ENCODE measurements at places on chromosomes 6 and 20.

GRCh38 chr6:113629256-113629655 lies 227.9 kb upstream of the MARCKS start:
- no peak for DNase-seq

DNA sequence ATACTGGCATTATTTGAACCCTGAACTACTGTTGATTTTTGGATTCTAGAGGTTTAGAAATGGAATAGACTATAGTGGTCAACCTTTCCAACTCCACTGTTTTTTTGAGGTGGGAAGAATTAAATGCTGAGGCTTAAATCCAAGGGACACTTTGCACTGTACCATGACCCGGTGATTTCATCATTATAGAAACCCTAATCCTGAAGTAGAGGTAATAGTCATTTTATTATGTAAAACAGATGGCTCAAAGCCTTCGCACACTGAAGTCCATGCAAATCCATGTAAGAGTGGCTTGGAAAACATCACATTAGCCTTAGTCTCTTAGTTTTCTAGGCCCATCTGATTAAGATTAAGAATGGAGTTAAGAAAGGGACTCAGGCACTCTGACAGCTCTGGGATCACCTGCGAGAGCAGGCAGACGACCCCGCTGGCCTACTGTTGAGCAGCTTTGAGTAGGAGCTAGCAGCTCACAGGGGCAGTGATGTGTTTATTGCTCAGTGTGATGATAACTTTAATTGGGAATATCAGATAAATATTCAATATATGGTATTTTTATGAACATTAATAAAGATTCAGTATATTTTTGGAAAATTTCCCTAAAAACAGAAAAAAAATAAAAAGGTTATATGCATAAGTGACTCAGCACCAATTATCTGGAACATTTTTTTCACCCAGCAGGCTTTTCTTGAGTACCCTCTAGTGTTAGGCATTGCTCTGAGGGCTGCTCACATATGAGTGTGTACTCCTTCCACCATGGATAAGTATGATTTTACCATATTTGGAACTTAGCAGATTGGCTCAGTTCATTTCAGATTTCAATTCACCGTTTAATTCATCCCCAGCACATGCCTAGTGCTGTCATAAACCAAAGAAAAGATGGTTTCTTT lies 13.4 kb downstream of the SLX4IP start:
- DNase-seq = no peak

- no peak for DNase-seq
These were observed 15.1 kb upstream of the EDN1 start for GRCh38 chr6:12275107-12275506.

DNA sequence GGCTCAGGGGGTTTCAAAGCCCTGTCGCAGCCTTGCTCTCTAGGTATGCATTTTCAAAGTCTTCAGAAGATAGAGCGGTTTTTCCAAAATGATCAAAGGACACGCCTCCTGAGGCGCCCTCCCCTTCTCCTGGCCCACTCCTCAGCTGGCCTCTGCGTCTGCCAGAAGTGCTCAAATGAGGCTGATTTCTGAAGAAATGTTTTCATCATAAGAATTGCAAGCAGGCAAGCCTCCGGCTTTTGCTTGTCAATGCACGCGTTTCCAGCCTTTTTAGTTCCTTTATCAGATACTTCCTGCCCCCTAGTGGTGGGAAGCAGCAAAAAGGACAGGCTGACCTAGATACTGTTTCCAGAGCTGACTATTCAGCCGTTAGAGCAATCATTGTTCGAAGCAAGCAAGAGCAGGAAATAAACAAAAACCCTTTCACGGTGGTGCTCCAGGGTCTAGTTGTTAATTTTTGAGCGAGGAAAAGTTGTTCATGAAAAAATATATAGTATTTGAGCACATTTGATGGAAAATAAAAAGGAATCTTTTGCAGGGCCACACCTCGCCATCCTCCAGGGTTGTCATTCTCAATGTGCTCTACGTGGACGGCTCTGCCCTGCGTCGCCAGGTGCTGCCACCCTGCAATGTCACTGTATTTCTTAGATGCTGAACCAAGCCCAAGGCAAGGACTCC lies 93.4 kb upstream of the ASF1A start:
- peak; percentile 60 for DNase-seq

DNA sequence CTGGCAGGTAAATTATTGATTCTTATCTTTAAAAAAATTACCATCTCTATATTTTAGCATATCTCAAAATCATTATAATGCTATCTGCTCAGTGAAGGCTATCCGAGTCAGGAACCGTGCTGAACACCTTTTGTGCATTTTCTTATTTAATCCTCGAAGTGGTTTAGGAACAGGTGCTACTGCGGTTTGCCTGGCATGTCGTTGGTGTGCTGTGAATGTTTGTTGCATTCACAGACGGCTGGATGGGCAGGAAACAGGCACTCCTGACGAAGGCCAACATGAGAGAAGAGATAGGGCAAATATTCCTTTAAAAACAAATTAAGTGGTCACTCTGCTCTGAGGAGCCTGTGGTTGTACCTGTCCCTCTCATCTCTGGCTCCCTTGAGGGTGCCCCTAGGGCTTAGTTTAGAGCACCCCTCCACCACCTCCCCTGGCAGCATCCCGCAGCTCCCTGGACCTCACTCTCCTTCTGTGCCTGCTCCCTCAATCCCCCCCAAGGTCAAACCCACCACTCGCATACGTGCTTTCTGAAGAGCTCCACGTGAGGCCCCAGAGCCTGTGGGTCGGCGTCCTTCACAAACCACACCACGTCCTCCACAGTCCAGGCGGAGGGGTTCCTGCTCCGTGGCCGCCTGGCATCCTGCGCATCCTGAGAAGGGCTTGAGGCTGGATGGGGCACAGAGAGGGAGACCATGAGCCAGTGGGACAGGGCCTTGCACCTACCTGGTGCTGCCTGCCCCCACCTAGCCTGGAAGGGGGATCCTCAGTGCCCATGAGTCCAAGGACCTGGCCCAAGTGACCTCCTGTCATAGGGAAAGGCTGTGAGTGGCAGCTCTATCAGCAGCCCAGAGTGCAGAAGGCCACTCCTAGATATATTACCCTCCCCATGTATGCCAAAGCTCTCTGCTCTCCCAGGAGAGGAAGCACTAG lies 116.5 kb downstream of the SCML4 start:
- no peak for DNase-seq

- no peak for DNase-seq
These were observed 36.1 kb downstream of the FASTKD5 start for GRCh38 chr20:3123542-3123941.

- DNase-seq = no peak
These were observed 10.9 kb upstream of the B4GALT5 start for GRCh38 chr20:49724408-49725223.

- DNase-seq = peak; percentile 30
These were observed 13.0 kb upstream of the MATN4 start for GRCh38 chr20:45320948-45321595.

DNA sequence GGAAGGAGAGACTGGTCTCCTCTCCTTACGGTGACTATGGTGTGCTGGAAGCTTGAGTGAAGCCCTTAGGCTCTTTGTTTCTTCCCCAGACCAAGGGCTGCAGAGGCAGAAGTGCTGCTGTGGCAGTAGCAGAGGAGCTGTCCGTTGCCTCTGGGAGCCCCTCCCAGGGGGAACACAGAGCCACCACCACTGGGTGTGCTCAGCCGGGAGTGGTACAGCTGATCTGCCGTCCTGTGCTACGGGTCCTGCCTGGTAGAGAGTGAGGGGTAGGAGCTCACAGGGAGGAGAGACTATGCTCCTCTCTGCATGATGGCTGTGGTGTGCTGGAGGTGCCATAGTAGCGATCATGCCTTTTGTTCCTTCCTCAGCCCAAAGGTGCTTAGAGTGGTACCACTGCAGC lies 318.7 kb downstream of the DOK5 start:
- no peak for DNase-seq

GRCh38 chr6:127952831-127953230 lies 52.0 kb upstream of the THEMIS start:
- DNase-seq = no peak

GRCh38 chr6:33958526-33959328 lies 154.9 kb upstream of the MLN start:
- DNase-seq = no peak

DNA sequence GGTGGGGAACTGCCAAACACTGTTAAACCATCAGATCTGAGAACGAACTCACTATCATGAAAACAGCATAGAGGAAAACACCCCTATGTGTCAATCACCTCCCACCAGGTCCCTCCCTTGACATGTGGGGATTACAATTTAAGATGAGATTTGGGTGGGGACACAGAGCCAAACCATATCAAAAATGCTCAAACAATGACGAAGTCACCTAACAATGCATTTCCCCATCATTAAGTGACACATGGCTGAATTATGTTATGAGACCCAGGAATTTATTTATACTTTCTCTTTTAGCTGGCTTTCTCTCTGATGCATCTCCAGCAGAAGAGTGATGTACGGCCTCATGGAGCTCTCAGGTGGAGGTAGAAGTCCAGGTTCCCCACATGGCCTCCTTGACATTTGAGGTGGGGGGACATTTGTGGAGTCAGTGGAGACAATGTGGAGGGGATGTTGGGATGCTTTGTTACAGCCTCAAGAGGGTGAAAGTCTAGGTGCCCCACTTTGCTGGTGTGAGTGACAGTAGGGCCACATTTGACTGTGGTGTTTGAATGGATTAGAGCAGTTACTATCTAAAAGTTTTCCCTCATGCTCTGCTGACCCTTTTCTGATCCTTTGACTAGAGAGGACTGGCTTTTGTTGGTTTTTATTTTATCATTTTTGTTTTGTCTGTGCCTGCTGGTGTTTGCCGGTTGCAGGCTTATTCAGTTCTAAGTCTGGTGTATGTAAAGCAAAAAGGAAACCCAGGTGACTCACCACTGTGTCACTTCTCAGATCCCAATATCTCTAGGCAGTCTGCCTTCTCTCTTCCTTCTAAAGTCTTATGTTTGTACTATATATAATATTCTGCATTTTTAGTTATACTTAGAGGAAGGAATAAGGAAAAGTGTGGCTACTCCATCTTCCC lies 18.5 kb upstream of the DCBLD1 start:
- no peak for DNase-seq

- DNase-seq = no peak
These were observed 32.8 kb upstream of the HLA-C start for GRCh38 chr6:31304683-31305082.

DNA sequence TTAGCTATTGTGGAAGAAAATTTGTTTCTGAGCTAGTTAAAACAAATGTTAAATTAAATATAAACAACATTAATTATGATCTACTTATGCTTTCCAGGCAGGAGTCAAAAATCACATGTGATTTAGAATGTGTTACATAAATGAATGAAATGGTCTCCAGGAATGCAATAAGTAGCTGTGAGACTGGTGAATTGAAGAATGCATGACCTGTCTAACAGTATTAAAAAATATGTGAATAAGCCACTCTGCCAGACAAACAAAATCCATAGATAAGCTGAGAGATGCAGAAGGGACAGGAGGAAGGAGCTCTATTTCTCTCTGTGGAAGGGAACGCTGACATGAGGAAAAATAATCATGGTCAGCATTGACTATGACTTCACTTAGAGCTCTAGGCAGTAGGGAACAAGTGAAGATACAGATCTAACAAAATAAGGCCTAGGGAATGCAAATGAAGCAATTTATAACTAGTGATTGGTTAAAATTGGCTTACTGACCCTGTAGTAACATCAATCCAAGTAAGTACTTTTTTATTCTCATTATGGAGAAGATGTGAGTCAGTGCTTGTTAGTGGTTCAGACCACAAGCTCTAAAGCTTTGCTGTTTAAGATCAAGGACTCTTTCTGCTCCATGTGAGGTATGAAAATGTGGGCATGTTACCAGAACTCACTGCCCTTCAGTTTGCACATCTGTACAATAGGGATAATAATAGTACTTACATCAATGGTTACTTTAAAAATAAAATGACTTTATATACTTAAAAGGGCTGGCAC lies 432.6 kb downstream of the MMUT start:
- no peak for DNase-seq

GRCh38 chr20:63461104-63461763 lies 11.2 kb downstream of the KCNQ2 start:
- DNase-seq = no peak

DNA sequence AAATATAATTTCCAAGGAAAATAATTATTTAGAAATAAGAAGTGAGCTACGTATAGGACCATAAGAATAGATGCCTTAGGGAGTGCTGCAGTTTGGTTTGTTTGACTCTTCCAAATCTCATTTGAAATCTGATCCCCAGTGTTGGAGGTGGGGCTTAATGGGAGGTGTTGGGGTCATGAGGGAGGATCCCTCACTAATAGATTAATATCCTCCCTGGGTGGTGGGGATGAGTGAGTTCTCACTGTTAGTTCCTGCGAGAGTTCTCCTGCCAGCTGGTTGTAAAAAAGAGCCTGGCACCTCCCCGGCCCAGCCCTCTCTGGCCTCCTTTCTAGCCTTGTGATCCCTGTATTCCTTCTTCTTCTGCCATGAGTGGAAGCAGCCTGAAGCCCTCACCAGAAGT lies 69.3 kb downstream of the RCAN2 start:
- no peak for DNase-seq
